ENCODE measurements at places on chromosomes 3 and 15.

DNA sequence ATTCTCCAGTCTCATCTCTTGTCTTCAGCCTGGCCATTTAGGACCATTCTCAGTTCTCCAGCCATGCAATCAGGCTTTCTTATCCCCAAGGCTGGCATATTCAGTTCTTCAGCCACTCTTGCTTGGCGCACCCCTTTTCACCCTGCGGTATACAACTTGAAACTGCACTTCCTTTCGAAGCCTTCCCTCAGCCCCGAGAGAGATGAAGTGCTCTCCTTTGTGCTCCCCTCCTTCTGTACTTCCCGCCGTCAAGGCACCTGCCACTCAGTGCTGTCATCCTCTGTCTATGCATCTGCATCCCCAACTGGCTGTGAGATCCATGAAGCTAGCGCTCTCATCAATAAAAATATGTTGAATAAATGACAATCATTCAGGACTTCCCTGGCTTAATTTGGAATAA, 45.7 kb downstream of the MORC1 start:
- no peak for DNase-seq

GRCh38 chr3:124850212-124850611, 37.0 kb downstream of the ITGB5 start:
- DNase-seq, result no peak

- no peak for DNase-seq
Observed at GRCh38 chr3:51343918-51344687, 41.0 kb upstream of the MANF start.

DNA sequence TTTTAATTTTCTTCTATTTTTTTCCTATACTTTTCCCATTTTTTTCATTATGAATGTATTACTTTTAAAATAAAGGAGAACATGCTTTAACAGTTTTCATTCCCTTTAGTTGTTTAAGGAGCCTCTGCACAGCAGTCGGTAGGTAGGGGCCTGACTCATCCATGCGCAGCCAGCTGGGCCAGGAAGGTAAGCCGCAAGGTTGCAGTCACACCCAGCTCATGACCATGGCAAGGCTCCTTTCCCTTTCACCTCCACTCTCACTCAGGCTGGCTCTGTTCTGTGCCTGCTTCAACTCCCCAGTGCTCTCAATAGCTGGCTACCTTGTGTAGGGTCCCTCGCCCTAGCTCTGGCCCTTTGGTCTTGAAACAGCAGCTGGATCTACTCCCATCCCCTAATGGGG, 17.4 kb upstream of the ANKRD34C start:
- DNase-seq, result no peak

- no peak for DNase-seq
Observed at GRCh38 chr15:91224755-91225380, 124.8 kb downstream of the SV2B start.

DNA sequence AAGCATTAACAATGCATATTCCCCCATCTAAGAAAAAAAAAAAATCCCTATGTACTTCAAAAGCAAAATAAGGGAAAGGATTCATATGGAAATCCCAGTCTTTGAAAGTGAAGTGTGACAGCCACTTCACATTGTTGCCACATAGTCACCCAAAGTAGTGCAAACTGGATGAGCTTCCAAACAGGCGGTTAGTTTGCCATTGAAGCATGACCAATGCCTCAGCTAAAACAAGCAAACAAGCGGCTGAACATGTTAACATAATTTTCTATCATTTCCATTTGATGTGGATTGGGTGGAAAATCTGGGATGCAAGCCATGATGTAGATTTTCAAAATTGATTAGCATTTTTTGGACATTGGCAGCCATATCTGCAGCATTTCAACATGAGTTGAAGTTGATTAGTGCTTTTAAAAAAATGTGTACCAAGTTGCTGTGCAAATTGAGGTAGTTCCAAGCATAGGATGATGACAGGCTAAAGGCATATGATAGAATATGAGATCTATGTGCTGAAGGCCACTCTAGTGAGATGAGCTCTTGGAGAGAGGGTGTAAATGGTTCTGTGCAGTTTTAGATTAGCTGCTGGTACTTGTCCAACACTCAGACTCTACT, 405.2 kb downstream of the NR2F2 start:
- no peak for DNase-seq

DNA sequence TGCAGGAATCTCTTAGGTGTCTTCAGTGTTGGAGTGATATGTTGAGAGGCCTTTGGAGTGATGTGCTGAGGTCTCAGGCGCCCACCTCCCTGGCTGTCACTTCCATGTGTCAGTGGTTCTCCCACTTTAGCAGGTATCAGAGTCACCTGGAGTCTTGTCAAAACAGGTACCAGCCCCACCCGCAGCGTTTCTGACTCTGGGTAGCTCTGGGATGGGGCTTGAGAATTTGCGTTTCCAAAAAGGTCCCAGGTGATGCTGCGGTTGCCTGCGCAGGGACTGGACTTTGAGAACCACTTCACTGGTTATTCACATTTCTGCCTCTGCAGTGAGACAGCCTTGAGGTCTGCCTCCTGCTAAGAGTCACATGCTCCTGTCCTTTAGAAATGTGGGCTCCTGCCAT, 15.5 kb downstream of the UMPS start:
- DNase-seq, result no peak

Measured in gastrocnemius medialis (tissue), 4 donors.